ENCODE measurements at places on chromosomes 6 and 20. TPM values are rescaled to one million over a fixed set of nuclear protein-coding genes. Genes with fewer than 3 reads are reported as not detected.

CAP2 gene
- total RNA-seq = 32.0 TPM

IL17F gene
- not detected for total RNA-seq

GRCh38 chr6:157761926-157762325 lies 61.1 kb upstream of the SNX9 start:
- no peak for DNase-seq

DNA sequence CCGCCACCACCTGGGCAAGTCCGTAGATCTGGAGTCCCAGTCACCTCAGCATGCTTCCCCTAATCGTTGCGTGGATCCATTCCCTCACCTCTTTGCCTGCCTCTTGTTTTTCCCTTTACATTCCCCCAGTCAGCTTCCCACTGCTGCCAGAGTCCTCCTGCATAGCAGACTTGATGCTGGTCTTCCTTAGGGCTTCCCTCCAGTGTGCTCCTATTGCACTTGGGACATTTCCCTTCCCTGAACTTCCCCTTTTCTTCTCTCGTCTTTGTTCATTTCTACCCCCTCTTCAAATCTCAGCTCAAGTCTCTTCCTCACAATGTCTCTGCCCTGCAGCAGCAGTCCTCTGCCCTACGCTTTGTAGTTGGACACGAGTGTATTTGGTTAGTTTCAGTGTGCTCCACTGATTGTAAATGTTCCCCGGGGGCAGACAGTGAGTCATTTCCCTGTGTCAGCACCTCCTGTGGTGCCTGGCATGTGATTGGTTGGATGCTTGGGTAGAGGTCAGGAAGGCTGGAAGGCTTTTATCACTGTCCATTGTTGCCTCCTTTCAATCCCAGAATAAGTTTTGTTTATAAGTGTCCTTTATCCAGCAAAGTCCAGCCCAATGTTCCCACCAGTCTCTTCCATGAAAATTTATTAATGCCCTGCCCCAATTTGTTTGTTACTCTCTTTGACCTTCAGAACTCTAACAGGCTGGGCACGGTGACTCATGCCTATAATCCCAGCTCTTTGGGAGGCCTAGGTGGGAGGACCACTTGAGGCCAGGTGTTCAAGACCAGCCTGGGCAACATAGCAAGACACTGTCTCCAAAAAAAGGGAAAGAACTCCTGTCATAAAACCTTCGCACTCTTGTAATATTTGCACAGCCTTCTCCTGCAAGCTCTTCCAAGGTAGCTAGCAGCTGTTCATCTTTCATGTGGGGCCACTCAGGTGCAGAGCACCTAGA lies 38.3 kb downstream of the FAM120B start:
- DNase-seq = peak; percentile 75

DNA sequence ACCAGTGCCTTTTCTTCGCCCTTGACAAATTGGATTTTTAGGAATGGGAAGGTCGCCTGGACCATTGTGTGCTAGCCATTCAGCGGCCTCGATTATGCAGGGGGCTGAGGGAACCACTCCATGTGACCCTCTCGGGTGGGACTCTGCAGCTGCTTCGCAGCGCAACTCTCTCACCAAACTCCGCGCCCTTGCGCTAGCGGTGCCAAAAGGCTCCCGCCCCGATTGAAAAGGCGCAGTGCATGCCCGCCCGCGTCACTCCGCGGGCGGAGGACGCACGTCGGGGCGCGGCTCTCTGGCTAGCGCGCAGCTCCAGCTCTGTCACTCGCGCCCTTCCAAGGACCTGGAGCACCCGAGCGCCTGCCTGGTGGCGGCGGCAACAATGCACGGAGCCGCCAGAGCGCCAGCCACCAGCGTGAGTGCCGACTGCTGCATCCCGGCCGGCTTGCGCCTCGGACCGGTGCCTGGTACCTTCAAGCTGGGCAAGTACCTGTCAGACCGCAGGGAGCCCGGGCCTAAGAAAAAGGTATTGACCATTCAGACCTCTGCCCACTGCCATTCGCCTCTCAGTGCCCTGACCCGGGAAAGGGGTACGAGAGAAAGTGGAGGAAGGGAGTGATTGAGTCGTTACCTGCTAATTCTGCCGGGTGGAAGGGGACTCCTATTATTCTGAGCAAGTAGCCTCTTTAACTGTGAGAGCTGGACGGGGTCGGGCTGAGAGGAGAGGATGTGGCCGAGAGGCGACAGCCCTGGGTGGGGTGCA lies at the start of gene PRDM13:
Gene PRDM13 (plus strand): TSS at position 178 of the 760 bp plus-strand sequence. CDS start 202 bp downstream, at position 380.
- DNase-seq = no peak

GRCh38 chr6:158057213-158057987 lies 75.7 kb downstream of the SYNJ2 start:
- DNase-seq = no peak

- DNase-seq = no peak
Measured at GRCh38 chr6:88611721-88612120, 351.7 kb downstream of the RNGTT start.

DNA sequence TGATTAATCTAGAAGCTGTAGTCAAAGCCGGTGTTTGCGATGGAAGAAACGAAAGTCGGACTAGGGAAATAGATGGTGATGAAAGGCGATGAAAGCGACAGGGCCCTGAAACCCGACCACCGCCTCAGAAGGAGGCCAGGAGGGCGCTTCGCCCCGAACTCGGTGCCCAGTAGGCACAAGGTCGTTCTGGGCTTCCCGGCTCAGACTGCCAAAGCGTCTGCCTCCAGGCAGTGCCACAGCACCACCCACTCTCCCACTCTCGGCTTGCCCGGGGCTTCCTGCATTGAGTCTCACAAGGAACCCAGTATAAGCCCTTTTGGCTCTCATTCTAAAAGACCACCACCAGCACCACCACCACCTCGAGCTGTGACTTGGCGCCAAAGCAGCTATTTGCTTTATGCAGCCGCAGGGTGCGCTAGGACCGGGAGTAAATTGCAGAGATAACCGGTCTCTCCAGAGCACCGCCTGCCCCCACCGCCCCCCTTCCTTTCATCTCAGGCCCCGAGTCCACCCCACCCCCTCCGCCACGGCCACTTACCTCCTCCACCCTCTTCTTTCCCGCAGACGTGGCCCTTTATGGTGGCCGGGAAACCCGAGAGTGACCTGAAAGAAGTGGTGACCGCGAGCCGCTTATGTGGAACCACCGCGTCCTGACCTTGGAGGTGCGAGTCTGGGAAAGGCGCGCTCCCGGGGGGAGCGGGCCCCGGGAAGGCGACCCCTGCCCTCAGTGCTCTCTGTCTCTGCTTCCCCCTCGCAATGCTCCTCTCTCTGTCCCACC lies 2.4 kb downstream of the TCF21 start:
- DNase-seq = peak; percentile 20

DNA sequence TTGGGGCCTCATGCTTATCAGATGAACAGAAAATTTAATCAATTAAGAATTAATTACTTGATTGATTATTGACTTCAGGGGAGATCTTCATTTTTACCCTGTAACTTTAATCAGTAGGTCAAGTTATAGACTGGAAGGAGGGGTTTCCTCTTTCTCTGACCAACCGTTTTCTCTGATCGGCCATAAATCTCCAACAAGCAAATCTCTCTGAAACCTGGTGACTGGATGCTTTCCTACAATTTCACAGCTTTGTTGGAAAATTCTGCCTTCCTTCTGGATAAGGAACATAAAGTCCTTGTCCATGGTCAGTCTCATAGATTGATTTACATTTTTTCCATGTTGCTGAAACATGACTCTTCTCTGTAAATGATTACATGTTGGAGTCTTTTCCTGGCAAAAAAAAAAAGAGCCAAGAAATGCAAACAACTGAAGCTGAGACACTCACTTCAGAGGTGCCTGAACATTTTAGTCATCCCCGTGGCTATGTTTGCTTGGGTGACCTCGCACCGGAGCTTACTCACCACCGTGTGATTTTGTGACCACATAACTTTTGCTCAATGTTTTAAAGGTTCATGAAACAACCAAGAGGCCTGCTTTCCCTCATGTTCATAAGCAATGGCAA lies 31.0 kb downstream of the IRF4 start:
- peak; percentile 61 for DNase-seq

DNA sequence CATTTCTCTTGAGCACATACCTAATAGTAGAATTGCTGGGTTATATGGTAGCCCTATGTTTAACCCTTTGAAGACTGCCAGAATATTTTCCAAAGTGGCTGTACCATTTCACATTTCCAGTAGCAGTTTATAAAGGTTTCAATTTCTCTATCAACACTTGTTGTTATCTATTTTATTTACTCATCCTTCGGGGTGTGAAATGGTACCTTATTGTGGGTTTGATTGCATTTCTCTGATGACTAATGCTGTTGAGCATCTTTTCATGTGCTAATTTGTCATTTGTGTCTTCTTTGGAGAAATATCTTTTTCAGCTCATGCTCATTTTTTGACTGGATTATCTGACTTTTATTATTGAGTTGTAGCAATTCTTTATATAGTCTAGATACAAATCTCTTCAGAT lies 5.4 kb downstream of the ENPP4 start:
- no peak for DNase-seq

GRCh38 chr6:144075187-144075586 lies 20.2 kb downstream of the SF3B5 start:
- DNase-seq = no peak

DNA sequence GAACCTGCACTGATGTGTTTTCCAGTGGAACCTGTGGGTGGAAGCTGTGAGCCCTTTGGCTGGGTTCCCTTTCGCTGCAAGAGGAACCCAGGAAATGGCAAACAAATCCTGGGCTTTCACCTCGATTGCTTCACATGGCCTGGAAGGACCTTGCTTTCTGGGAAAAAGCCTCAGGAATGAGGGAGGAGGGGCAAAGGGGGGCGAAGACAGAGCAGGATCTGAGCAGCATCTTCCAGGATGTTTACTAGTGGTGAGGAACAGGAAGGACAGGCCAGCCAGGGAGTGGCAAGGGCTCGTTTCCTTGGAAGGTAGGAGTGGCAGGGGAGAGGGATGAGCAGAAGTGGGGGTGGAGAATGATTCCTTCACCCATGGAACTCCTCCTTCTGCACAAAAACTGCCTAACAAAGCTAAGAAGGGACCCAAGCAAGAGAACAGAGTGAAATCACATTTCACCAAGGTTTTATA lies 5.9 kb downstream of the SLC2A10 start:
- DNase-seq = peak; percentile 28

DNA sequence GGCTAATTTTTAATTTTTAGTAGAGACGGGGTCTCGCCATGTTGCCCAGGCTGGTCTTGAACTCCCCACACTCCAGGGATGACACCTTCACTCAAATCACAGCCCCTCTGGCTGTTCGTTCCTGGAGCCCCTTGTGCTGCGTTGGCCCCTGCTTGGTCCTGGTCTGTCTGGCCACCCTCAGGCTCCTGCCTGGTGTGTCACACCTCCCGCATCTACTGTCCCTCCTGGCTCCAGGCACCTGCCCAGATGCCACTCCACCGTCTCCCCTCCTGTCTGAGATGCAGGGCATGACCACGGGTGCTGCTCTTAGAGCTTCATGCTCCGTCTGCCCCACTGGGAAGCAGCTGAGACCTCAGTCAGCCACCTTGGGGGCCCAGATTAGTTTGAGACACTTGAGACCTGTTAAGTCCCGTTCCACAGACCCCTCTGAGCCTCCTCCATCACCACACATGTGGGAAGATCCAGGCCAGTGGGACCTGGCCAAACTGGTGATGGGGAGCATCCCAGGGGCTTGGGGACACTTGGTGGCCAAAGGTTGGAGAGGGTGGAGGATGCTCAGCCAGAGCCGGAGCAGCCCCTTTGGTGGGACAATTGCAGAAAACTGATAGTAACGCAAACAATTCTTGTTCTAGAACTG lies 21.9 kb upstream of the NPBWR2 start:
- no peak for DNase-seq

All from mucosa of gallbladder (tissue), 1 donor.